ENCODE measurements at places on chromosomes 6 and 20. TPM values are rescaled to one million over a fixed set of nuclear protein-coding genes. Genes with fewer than 3 reads are reported as not detected.

The IL17F gene
- not detected for total RNA-seq

The WFDC5 gene
- total RNA-seq: not detected

The FNDC1 gene
- total RNA-seq: 2.3 TPM

The SAMD10 gene
- 12.7 TPM for total RNA-seq

The TRIM27 gene
- 42.4 TPM for total RNA-seq

The LPA gene
- total RNA-seq: 1.3 TPM

The MATN4 gene
- total RNA-seq: 0.09 TPM

Measured in mucosa of gallbladder (tissue), 1 donor.